Stimulated activated CD8-positive, alpha-beta memory T cell treated with anti-CD3 and anti-CD28 coated beads, Interleukin-12 subunit alpha, Interleukin-12 subunit beta, amount 100 ng/mL, for 4 hours (primary cell): ENCODE measurements at places on chromosomes 7 and 10.

GRCh38 chr7:95317546-95317945 lies 6.8 kb downstream of the PON1 start:
- no peak for DNase-seq

GRCh38 chr7:121576148-121576917 lies 180.2 kb upstream of the FAM3C start:
- no peak for DNase-seq

- no peak for DNase-seq
Measured at GRCh38 chr10:93995182-93995581, 1.5 kb downstream of the PLCE1 start.

- DNase-seq: no peak
Measured at GRCh38 chr7:22179442-22179879, 177.5 kb downstream of the RAPGEF5 start.

DNA sequence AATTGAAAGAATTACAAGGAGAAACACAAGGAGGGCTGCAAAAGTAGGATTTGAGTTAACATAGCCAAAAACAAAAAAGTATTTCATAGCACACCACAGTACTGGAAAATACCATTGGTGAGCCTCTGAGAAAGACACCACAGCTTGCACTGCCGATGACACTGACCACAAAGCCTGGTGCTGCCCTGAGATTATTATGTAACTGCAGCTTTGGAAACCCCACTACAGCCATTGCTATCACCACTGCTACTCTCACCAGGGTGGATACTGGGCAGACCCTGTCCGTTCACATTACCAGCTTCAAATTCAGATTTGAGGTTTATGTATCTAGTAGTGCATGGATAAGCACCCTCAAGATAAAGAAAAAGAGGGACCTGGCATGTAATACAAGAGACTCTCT lies 1246.7 kb upstream of the SORCS1 start:
- no peak for DNase-seq

- no peak for DNase-seq
Measured at GRCh38 chr7:41581041-41581440, 121.8 kb downstream of the INHBA start.

DNA sequence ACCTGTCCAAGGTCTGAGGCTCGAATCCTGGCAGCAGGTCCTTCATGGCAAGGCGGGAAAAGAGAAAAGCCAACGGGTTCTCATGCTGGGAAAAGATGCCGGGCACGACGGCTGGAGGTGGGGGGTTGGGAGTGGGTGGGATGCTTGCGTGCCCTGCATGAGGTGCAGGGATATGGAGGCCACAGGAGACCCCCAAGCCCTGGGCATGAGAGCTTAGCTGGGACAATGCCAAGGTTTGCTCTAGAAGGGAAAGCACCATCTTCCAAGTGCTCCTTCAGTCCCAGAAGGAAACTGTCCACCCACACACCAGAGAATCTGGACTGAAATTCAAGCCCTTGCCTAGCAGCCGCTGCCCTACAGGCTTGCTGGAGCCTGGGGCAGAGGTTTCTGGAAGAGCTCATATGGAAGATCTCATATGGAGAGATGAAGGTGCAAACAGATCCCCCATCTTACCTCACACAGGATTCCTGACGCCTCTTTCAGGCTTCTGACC lies 64.3 kb downstream of the ZRANB1 start:
- DNase-seq: no peak

- no peak for DNase-seq
Measured at GRCh38 chr10:44016589-44017482, 368.1 kb downstream of the CXCL12 start.

DNA sequence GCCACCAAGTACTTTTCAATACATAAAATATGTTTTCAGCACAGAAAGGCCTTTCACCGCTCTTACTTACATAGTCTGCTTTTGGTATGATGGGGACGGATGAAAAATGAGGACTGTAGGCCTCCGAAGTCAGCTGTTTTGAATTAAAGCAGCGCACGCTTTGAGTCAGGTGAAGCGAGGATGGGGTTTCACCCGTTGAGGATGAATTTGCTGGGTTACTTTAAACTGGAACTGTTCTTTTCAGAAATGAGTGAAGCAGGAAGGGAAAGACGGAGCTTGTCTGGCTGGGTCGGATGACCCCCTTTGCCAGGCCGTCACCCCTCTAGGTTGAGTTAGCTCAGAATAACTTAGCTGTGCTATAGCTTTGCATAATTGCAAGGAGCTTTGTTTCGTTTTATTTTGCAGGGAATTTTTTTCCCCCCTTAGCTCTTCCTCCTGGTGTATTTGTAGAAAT lies 40.0 kb downstream of the CUX1 start:
- no peak for DNase-seq

- no peak for DNase-seq
Measured at GRCh38 chr7:140165422-140165821, 11.4 kb downstream of the KDM7A start.
